ENCODE measurements at places on chromosomes 6 and 20.

DNA sequence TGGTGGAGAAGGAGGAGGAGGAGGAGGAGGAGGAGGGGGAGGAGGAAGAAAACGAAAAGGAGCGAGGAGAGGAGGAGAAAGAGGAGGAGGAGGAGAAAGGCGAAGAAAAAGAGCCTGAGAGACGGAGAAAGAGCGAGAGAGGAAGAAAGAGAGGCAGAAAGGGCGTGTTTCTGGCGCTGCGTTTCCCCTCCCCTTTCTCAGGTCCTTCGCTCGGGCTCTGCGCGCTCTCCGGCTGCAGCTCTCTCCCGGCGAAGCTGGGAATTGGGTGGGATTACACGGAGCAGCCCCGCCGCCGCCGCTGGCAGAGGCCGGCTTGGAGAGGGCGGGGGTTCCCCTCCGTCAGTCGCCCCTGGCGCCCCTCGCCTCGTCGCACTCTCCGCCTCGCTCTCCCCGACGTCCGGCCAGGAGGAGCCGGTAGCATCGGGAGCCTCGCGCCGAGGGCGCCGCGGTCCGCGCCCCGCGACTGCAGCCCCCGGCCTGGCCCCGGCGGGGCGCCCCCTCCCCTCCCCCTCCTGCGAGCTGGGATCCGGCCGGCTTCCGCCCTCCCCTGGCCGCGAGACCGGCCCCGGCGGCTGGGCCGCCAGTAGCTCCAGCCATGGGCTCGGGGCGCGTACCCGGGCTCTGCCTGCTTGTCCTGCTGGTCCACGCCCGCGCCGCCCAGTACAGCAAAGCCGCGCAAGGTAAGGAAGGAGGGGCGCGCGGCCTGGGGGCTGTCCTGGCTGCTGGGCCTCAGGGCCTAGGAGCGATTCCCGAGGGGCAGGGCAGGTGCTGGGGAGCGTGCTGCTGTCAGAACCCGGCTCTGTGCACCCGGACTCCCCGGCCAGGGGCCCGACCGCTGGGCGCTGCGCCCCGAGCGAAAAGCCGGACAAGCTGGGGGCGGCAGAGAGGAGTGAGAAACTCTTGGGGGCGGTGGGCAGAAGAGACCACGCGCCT, at the start of gene SCUBE3:
Gene SCUBE3, plus strand, starts transcription at position 133 of the 933 bp plus-strand sequence. Its CDS starts 463 bp downstream, at position 596.
- DNase-seq = peak; percentile 70

DNA sequence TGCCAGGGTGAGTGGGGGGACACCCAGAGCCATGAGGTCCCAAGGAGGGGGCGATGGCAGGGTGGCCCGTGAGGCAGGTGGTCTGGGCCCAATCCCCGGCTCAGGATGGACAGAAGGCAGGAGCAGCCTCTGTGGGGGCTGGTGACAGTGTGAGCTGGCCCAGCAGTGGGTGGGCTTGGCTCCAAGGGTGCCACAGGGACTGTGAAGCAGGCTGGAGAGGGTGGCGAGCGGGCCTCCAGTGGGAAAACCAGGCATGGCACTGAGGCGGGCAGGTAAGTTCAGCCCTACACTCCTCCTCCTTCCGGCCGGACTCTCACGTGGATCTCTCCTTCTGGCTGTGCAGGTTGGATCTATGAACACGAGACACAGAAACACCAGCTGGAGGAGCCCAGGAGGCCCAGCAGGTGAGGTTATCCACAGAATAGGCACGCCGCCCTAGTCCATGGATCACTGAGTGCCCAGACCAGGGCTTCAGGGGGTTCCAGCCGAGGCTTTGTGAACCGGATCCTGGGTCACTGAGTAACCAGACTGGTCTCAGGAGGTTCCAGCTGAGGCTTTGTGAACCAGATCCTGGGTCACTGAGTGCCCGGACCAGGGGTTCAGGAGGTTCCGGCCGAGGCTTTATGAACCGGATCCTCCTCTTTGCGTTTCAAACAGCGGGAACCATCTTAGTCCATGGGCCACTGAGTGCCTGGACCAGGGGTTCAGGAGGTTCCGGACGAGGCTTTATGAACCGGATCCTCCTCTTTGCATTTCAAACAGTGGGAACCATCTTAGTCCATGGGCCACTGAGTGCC, 76.4 kb upstream of the BHLHE23 start:
- DNase-seq = no peak

GRCh38 chr20:45518282-45518681, 2.9 kb upstream of the SPINT3 start:
- DNase-seq = no peak

GRCh38 chr6:98039904-98040607, 757.0 kb upstream of the MMS22L start:
- no peak for DNase-seq

GRCh38 chr20:45092898-45093297, 8.0 kb downstream of the KCNS1 start:
- no peak for DNase-seq

- peak; percentile 24 for DNase-seq
Measured at GRCh38 chr20:46704714-46705377, 4.6 kb upstream of the SLC2A10 start.

DNA sequence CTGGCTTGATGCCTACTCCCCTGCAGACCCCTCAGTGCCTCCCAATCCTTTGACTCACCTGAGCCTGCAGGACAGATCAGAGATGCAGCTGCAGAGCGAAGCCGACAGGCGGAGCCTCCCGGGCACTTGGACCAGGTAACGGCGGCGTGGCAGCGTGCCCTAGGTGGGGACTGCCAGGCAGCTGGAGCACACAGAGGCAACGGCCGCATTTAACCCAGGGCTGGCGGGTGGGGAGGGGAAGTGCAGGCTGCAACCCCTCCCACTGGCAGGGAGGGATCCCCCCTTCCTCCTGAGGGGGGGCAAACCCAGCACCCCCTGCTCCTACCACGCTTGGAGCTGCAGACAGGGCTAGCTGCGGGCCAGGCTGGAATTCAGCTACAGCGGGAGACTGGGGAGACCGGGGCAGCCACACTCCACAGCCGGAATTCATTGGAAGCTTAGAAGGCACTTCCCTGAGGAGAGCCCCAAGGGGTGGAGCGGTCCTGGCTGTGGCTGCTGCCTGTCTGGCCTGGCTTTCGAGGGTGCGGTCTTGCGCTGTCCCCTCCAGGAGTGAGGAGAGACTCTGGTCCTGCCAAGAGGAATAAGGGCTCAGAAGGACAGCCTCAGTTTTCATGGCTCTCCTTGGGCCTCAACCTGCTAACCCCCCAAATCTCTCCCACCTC, at the start of gene MATN4:
Gene MATN4, minus strand, starts transcription at position 183 of the 662 bp plus-strand sequence. CDS start 2,717 bp downstream, outside the sequence.
- no peak for DNase-seq
